ENCODE measurements at places on chromosomes 3 and 15.

DNA sequence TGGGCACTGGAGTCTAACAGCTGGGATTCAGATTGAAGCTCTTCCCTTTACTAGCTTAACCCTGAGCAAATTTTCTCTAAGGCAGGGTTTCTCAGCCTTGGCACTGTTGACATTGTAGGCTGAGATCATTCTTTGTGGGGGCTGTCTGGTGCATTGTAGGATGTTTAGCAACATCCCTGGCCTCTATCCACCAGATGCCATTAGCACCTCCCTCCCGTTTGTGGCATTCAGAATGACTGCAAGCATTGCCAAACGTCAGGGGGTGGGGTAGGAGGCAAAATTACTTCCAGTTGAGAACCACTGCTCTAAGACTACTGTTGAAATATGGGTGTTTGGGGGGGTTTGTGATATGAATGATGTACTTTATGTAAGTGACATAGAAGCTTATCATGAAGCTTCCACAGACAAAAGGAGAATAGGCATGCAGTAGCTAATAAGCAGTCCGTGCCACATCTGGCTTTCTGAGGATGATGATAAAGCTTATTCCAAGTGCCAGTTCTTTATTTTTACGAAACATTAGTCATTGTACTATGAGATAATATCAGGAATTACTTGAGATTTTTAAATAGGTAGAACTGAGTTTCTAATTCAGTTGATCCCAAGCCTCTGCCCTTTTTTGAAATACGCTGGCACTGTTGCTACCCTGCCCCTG lies 39.3 kb downstream of the NKIRAS1 start:
- DNase-seq: no peak

GRCh38 chr3:127043041-127043641 lies 60.2 kb downstream of the PLXNA1 start:
- DNase-seq: no peak

GRCh38 chr15:47516558-47516957 lies 200.7 kb upstream of the SEMA6D start:
- DNase-seq: no peak

DNA sequence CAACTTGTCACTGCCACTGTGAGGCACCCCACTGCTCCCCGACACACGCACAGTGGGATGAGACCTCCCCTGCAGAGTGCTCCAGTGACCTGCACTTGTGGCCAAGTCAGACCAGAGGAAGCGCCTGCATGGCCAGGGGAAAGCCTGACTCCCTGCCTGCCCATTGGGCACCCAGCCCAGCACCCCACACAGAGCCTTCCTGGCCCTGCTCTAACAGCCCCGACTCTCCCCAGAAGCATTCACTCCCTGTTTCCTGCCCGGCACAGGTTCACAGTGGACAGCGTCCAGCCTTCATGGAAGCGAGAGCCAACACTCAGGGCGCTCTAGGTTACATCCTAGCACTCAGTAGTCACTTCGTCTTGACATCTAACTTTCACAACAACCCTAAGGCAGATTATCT lies 27.8 kb downstream of the RBPMS2 start:
- no peak for DNase-seq

DNA sequence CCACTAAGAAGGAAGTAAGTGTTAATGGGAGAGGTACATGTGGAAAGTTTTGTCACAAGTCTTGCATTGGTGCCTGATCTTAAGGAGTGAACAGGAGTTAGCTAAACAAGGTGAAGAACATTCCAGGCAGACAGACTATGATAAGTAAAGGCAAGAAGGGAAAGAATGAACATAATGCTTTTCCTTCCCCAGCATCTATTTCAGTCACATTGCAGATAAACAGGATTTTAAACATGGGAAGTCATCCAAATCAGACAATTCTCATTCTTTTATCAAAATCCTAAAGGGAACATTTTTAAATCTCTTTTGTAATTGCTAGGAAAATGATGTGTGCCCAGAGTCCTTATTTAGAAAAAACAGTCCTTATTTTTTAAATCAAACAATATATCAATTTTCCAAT lies 424.6 kb downstream of the FGF12 start:
- DNase-seq: no peak

DNA sequence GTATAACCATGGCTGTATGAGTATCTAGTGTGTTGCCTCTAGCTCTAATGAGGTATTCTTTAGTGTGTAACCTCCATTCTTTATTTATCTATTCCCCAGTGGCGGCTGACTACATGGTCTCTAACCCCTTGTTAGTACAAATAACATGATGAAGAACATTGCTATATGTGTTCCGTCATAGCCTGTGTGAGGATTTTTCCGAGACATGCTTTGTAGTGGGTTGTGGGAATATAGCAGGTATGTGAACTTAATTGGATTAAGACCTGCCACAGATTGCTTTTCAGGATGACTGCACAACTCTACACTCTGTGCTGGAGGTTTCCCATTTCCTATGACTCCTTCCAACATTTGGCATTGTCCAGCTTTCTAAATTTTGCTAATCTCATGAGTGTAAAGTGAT lies 563.4 kb downstream of the ROBO1 start:
- DNase-seq: no peak

DNA sequence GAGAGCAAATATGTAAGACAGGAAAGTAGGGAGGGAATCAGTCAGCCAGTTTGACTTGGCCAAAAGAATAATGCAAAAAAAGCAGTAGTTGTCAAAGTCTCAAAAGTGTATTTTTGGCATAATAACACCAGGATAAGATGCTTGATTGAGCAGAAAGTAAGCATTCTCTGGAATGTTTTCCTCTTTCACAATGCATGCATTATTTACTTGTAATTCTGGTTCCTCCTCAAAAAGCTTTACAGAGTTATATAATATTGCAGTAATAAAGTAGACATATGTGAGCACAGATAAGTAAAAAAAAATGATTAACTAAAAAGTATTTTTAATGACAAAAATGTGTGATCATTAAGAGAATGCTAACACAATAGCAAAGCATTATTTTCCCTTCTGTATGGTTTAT lies 285.9 kb upstream of the BCHE start:
- DNase-seq: no peak

DNA sequence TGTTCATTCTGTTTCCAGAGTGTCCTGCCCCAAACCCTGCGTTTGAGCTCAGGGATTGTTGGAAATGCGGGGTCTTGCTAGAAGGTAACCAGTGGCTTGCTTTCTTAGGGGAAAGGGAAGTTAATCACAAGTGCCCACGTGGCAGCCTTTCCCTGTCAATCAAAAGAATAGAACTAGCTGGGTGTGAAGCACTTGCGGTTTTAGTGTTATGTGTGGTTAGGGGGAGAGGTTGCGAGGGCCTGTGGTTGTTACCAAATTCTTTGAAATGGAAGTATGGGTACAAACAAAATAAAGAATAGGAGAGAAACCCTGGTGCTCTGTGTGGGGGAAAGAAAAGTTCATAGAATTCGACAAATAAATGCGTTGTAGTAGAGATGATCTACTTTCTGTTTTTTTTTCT lies 67.6 kb downstream of the FNDC3B start:
- peak; percentile 47 for DNase-seq

DNA sequence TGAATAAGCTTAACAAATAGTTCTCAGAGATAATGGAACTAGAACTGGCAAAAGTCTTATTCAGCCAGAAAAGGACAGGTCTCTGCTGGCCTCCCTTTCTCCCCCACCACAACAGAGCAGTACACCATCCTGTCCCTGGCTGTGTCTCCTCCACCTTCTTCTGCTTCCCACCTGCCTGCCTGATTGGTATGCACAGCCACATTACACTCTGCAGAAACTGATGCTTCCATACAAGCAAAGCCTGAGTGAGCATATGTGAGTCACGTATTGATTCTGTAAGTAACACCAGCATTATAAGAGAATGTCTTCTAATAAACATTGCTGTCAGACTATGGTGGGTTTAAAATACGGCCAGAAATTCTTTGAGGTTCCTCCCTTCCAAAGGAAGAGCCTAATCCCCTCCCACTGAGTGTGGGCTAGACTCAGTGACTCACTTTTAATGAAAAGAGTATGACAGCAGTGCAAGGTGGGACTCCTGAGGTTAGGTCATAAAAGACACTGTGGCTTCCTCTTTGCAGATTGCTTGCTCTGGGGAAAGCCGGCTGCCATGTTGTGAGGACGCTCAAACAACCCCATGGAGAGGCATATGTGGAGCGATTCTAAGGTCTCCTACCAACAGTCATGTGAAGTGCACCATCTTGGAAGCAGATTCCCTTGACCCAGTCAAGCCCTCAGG lies 44.4 kb downstream of the ANXA2 start:
- DNase-seq: no peak

- no peak for DNase-seq
Measured at GRCh38 chr3:145355206-145355605, 805.8 kb downstream of the PLOD2 start.

DNA sequence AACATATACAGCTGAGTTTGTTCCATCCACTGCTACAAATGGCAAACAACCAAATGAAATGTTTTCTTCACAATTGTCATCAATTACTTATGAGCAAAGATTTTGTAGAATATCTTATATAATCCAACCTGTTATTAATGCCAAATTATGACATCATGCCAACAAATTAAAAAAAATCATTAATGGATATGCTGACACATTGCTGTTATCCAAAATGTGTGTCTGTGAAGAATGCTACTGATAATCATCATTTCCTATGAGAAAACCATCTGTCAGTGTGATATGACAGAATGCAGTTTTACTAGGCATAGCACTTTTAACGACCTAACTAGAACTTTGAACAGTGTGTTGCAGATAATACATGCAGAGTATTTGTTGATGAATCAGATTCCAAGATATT lies 556.5 kb upstream of the KCNMB2 start:
- no peak for DNase-seq

DNA sequence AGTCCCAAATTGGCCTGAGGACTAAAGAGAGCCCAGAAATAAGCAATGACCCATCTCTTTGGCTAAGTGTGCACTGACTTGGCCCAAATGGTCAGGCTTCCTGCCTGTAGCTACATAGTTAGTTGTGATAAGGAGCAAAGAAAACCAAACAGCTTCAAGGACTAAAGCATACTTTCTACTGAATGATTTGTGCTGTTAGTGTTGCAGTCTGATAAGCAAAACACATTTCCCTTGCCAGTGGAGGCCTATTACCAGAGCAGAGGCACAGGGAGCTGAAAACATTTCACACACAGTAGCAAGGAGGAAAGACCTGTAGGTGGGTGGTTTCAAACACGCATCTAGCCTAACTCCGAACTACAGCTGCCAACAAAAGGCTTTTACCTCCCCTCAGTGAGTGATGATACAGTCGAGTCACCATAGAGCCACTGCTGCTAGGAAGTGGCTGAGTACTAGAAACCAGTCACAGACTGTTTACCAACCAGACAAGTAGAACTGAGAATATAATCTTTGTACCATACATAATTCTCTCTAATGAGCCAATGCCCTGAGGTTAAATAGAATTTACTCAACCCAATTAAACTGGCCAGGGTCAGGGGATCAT lies 222.3 kb upstream of the THBS1 start:
- no peak for DNase-seq

All from T-helper 1 cell (primary cell).